ENCODE measurements at places on chromosomes 3 and 15.

GRCh38 chr15:49387471-49387870 is 35.6 kb upstream of the FGF7 start:
- no peak for DNase-seq

GRCh38 chr3:194058189-194058571 is 77.8 kb upstream of the HES1 start:
- DNase-seq = peak; percentile 7

- DNase-seq = no peak
These were observed 45.2 kb downstream of the TMEM108 start for GRCh38 chr3:133083395-133083794.

GRCh38 chr15:89175617-89176191 is 45.7 kb downstream of the RLBP1 start:
- no peak for DNase-seq
